Effector CD8-positive, alpha-beta T cell (primary cell): ENCODE measurements at places on chromosomes 3 and 15.

- no peak for DNase-seq
These were observed 522 bp downstream of the MED12L start for GRCh38 chr3:151085889-151086483.

- DNase-seq: no peak
These were observed 25.7 kb upstream of the WNT5A start for GRCh38 chr3:55512571-55513343.

- DNase-seq: no peak
These were observed 783.7 kb downstream of the AGBL1 start for GRCh38 chr15:86863226-86863915.

- DNase-seq: no peak
These were observed 13.6 kb upstream of the GATM start for GRCh38 chr15:45391746-45392583.

DNA sequence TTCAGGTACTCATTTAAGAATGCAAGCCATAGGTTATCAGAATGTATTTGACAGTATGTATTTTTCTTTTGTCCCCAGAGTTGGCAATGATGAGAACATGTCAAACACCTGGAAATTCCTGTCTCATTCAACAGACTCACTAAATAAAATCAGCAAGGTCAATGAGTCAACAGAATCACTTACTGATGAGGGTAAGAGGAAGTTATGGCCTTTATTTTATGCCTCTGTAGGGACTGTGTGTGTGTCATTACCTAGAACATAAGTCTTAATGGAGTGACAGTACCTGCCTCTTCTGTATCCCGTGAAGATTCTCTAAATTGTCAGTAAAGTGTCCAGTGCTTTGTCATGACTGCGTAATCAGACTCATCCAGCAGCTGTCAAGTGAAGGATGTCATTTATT lies 77.5 kb downstream of the KLHL25 start:
- DNase-seq: no peak

- no peak for DNase-seq
These were observed 72.1 kb upstream of the OXTR start for GRCh38 chr3:8841472-8841871.
